ENCODE measurements at places on chromosomes 2 and 18.

DNA sequence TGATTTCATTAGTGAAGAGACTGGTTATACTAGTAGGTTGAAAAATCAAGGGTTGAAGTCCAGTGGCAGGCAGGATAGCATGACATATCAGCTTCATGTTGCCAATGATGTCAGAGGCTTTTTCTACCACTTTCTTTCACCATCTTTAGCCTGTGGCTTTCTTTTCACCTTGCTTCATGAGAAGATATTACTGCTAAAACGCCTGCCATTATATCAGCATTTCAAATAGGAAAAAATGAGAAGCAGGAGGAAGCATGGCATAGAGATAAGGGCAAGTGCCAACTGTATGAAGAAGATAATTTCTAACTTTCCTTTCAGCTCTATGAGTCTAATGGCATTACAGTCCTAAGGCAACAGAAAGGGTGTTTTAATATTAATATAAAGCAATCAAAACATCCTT lies 270.2 kb upstream of the SYT4 start:
- no peak for DNase-seq

- no peak for DNase-seq
These were observed 28.4 kb downstream of the AAK1 start for GRCh38 chr2:69615078-69615625.

DNA sequence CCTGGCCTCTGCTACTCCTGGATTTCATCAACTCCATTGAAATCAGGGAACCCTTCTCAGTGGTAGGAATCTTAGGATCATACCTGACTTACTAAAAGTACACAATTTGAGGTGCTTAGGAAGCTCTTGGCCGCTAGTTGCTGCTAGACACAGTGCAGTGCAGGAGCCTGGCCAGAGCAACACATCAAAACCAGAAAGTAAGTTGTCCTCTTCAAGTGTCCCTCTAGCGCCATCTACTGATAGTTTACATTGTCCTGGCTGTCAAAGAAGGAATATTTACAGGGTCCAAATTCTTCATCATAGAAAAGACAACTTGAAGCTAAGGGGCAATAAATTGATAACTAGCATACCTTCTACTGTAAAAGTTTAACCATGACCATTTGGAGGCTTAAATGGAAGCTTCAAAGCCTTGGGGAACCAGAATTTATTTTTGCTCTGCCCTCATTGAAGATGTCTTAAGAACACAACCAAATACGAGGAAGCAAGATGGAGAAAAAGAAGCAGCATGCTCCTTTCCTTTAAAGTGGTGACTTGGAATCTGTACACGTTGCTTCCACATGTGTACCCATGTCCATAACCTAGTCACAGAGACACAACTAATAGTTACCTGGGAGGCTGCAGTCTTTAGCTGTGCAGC lies 889.1 kb upstream of the GCFC2 start:
- peak; percentile 32 for DNase-seq

- DNase-seq = no peak
These were observed 157.1 kb downstream of the RIT2 start for GRCh38 chr18:42958353-42958752.

GRCh38 chr2:65291216-65292105 lies 63.8 kb downstream of the ACTR2 start:
- no peak for DNase-seq

DNA sequence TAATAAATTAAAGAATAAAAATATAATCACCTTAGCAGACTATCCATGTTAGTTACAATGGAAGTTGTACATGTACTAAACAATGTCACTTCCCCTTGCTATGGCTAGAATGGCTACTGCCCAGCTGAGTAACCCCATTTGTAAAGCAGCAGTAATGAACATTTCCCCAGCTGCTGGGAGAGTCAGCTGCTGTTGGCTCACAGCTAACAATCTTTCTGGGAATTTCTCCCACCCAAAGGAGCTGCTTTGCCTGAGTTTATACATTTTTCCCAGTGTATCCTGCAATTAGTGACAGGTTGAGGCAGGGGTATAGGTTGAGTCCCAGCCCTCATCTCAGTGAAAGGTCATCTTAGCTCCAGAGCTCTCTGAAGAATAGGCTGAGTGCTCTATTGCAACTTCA lies 665.6 kb upstream of the KLHL29 start:
- DNase-seq = no peak

GRCh38 chr18:48308027-48308635 lies 101.1 kb downstream of the ZBTB7C start:
- peak; percentile 57 for DNase-seq

DNA sequence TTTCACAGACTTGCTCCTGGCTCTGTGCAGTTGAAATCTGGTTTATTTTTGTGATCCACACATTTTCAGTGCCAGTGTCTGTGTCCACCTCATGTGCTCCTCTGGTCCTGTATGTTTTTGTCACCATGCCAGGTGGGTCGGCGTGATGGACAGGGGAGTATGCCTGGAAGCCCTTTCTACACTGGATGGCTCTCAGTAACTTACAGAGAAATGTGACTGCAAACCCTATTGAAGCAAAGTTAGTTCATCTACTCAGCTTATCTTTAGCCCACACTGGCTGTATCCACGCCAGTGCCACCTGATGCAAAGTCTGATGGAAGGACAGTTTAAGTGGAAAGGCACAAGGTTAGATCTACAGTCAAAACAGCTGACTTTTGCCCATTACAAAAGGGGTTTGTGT lies 4.3 kb downstream of the IMPA2 start:
- DNase-seq = no peak

DNA sequence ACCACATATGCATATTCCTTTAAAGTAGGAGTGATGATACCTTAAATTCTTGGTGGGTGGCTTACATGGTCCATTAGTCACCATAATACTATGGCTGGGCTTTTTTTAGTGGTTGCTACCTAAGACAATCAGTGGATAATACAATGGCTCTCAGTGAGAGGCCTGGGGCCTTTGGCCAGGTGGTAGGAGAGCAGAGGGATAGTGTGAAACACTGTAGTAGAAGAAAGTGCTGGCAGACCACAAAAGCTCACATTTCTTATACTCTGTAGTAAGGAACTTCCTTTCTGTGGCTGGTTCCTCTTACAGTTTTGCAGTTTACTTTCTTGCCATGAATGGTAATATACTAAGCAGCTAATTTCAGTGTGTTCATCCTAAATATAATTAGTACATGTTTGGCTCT lies 583.5 kb downstream of the XIRP2 start:
- no peak for DNase-seq

DNA sequence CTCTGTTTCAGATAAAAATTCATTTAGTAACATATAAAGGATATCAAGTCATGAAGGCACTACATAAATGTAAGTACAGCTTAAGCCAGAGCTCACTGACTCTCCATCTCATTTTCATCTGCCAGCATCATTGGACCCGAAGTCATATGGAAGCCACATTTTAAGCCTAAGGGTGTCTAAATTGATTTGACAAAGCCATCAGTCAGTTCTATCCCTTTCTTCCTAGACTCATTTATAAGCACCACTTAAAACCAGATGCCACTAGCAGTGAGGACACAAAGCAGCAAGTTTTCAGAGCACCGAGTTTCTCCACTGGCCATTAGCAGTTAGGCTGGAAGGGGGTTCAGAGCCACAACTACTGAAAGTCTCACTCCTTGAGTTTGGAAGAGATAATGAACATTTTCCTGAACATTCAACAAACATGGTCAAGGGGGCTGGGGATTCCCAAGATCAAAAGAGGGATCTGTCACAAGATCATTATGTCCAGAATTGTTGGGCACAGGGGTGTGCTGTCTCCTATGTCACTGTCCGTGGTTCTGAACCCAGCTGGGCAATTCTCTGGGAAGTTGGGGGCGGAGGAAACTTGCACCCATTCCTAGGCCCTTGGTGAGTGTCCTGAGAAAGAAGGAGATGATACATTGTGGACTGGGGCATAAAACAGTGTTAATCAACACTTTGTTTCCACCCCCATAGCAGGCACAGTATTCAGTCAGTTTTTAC lies 158.5 kb upstream of the LMAN1 start:
- DNase-seq = no peak

DNA sequence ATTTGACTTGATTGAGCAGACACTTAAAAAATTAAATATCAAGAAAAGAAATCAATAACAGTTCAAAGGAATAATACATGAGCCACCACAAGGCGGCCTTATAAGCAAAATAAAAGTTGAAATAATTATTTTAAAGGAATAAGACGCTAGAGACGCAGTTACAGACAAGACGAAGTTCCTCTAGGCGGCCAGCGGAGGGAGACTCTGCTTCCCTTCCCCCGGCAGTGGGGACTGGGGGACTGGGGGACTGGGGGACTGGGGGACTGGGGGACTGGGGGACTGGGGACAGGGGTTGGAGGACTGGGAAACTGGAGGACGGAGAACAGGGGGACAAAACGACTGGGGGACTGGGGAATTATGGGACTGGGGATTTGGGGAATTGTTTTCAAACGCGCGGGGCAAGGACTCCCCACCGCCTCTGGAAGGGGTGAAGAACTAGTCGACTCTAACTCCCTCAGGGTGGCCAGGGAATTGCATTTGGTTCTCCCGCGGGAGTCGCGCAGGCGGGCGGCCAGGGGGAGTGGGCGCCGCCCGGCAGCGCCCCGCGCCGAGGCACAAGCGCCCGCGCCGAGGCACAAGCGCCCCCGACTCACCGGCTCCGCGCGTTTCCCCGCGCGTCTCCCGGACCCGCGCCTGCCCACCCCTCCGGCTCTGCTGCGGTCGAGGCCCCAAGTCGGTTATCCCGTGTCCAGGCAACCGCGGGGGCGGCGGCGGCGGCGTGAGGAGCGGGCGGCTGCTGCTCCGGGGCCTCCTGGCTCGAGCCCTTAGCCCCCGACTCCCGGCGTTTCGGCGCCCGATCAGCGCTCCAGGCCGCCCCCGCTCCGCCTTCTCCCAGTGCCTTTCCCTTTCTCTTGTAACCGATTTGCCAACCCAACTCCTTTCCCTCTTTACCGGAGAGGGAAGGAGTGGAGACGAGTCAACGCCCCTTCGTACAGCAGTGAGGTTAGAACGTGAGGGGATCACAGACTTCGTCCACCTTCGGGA lies at the start of gene CCDC178:
TSS of gene CCDC178 (minus strand) at position 662 of the 984 bp plus-strand sequence. CDS start 28,633 bp downstream, outside the sequence.
- DNase-seq = peak; percentile 56
